ENCODE measurements at places on chromosomes 11 and 22. TPM values are rescaled to one million over a fixed set of nuclear protein-coding genes. Genes with fewer than 3 reads are reported as not detected.

SLC35F2 gene
- total RNA-seq: 5.4 TPM

CCDC89 gene
- 4.1 TPM for total RNA-seq

PYGM gene
- 0.36 TPM for total RNA-seq

SYCE3 gene
- not detected for total RNA-seq

CRYBB3 gene
- not detected for total RNA-seq

ROBO4 gene
- 0.59 TPM for total RNA-seq

ST14 gene
- total RNA-seq: under 0.01 TPM

LYVE1 gene
- total RNA-seq: not detected

CSNK1E gene
- 152 TPM for total RNA-seq

SLC25A45 gene
- total RNA-seq: 4.1 TPM

TMEM191C gene
- total RNA-seq: 0.59 TPM

YPEL1 gene
- 2.2 TPM for total RNA-seq

OR2AG1 gene
- not detected for total RNA-seq

- no peak for DNase-seq
- H3K27ac ChIP-seq: no peak overlapping the region
- H3K4me3 ChIP-seq: no peak overlapping the region
- no peaks in the 10 kb centered on the region for H3K36me3 ChIP-seq
- peaks cover 27% of the 10 kb centered on the region for H3K27me3 ChIP-seq
- no peaks in the 10 kb centered on the region for H3K4me1 ChIP-seq
These were observed 6.5 kb upstream of the KCNQ1OT1 start for GRCh38 chr11:2706321-2706720.

DNA sequence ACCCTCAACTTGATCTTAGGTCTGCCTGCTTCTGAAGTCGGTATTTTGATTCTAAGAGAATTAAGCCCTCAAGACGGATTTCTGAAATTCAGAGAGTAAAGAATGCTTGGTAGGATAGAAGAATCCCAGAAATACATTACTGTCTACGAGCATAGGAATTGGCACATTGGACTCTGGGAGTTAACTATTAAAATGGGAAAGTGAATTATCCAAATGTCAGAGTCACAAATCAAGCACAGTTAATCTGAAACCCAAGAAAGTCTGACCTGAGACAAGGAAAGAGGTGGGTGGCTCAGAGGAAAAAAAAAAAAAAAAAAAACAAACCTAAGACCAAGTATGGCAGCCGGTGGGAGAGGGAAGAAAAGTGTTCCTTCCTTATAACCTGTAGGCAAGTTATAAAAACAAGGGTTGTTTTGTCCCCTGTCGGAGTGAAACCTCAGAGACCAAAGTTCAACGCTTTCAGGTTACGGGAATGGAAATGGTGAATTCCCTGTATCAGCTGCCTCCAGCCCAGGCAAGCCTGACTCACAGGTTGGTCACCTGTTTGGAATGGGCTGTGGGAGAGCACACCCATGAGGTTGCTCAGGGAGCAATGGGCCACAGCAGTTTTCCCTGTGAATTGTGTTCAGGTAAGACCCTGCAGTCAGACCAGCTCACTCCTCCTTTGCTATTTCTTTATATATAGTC, 139.0 kb downstream of the ETS1 start:
- no peak overlapping the region for H3K27ac ChIP-seq
- DNase-seq: no peak
- no peaks in the 10 kb centered on the region for H3K27me3 ChIP-seq

GRCh38 chr22:44413211-44413610, 84.8 kb downstream of the RTL6 start:
- H3K4me3 ChIP-seq: no peak overlapping the region
- no peak overlapping the region for H3K27ac ChIP-seq
- peak; percentile 26 for DNase-seq
- peaks cover 32% of the 10 kb centered on the region for H3K27me3 ChIP-seq

GRCh38 chr22:20802452-20802851, 28.5 kb downstream of the SERPIND1 start:
- peaks cover 14% of the 10 kb centered on the region for H3K4me1 ChIP-seq
- no peak overlapping the region for H3K27ac ChIP-seq

DNA sequence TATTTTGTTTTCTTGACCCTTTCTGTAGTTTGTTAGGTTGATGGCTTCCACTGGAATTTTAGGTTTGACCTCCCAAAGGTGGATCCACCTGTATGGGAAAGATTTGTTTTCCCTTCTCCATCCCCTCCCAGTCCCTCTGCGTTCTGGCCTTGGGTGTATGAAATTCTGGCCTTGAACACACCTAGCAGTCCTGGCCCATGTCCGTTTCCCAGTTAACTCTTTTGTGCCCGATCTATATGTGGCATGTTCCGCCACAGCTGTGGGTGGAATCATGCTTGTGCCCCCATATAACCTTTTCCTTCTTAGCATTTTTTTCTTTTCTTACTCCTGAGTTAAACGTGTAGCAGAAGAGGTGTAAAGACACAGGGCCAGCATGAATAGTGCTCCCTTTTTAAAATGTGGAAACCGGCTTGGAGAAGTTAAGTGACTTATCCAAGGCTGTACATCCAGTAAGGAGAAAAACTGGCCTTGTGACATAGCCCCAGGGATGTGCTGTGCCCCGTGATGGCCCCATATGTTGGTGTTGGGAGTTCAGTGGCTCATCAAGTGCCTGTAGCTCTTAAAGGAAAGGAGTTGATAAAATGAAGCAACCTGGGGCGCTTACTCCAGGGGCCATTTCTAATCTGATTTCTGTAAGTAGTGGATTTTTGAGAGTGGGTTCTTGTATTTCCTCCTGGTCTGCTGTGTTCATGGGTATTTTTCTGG, 39.3 kb downstream of the ZNRF3 start:
- no peak overlapping the region for H3K27ac ChIP-seq
- no peak for DNase-seq
- no peaks in the 10 kb centered on the region for H3K4me1 ChIP-seq
- H3K36me3 ChIP-seq: no peaks in the 10 kb centered on the region
- no peak overlapping the region for H3K4me3 ChIP-seq

DNA sequence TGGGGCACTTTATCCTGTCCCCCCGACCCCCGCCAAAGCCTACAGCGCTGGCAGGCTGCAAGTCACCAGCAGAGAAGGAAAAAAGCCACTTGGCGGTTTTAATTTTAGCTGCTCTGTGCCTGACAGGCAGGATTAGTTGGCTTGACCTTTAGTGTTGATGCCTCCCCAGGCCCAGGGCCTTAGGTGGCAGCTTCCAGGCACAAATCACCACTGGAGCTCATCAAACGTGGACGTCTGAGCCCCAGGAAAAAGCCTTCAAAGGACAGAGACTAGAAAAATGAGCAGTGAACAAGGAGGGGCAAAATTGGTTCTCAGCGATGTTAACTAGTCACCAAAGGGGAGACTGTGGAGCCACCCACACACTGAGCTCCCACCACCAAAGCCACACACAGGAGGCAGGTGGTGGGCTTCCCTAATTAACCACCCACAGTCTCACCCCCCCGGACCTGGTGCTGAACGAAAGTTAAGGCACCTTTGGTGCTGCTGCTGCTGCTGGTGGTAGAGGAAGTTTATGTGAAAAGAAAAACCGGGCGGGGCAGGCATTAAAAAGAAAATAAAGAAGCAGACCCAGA, 4.4 kb upstream of the PYGM start:
- H3K4me1 ChIP-seq: peaks cover 23% of the 10 kb centered on the region
- H3K27ac ChIP-seq: no peak overlapping the region
- H3K36me3 ChIP-seq: peaks cover 58% of the 10 kb centered on the region
- no peak overlapping the region for H3K4me3 ChIP-seq
- DNase-seq: peak; percentile 48

GRCh38 chr22:34743110-34743751, 322.7 kb upstream of the ISX start:
- no peak overlapping the region for H3K27ac ChIP-seq
- H3K4me1 ChIP-seq: no peaks in the 10 kb centered on the region
- H3K4me3 ChIP-seq: no peak overlapping the region

GRCh38 chr11:86624366-86624765, 48.0 kb downstream of the ME3 start:
- H3K36me3 ChIP-seq: no peaks in the 10 kb centered on the region
- no peak overlapping the region for H3K27ac ChIP-seq
- DNase-seq: no peak
- H3K4me3 ChIP-seq: no peak overlapping the region
- peaks cover 62% of the 10 kb centered on the region for H3K4me1 ChIP-seq
- no peaks in the 10 kb centered on the region for H3K27me3 ChIP-seq

DNA sequence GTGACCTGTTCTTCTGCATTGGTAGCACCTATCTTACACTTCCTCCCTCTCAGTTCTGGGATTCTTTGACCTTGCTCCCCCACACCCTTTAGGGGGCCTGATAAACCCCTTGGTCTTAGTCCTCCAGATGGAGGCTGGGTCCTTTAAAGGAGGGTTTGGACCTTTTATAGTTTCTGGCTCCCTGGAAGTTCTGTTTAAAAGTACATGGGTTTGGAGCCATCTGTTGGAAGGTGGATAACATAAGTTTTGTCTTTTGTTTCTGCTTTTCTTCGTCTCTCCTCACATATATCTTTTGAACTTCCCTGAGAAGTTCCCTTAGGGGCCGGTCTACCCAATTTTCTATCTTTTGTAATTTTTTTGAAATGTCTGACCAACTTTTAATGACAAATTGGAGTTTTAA, 17.9 kb upstream of the HYLS1 start:
- H3K27ac ChIP-seq: no peak overlapping the region
- H3K4me3 ChIP-seq: no peak overlapping the region
- H3K27me3 ChIP-seq: no peaks in the 10 kb centered on the region

DNA sequence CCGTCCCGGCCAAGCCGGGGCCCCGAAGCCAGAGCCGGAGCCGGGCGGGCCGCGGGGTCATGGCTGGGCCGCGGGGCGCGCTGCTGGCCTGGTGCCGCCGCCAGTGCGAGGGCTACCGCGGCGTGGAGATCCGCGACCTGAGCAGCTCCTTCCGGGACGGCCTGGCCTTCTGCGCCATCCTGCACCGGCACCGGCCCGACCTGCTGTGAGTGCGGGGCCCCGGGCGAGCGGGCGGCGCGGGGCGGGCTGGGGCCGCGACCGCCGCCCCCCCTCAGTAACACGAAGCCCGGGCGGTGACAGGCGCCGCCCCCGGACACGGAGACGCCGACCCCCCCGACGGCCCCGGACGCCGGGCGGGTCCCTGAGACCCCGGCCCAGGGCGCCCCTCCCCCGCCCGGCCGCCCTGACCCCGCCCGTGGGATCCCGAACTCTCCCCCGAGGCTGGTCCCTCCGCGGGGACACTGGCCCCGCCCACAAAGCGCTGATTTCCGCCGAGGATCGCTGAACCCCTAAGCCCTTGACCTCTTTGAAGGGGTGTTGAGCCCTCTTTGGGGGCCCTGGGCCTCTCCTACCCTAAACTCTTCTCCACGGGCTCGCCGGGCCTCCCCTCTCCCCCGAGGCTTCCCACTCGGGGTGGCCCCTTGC, 389 bp downstream of the MICALL1 start:
- no peaks in the 10 kb centered on the region for H3K27me3 ChIP-seq
- peak overlapping the region; percentile 85 for H3K4me3 ChIP-seq
- peaks cover 33% of the 10 kb centered on the region for H3K4me1 ChIP-seq
- peak; percentile 80 for DNase-seq

- no peak overlapping the region for H3K27ac ChIP-seq
- H3K36me3 ChIP-seq: no peaks in the 10 kb centered on the region
- no peak overlapping the region for H3K4me3 ChIP-seq
- H3K27me3 ChIP-seq: no peaks in the 10 kb centered on the region
These were observed 5.5 kb upstream of the TECTA start for GRCh38 chr11:121095561-121095960.

GRCh38 chr11:46161201-46161600, 39.9 kb upstream of the PHF21A start:
- H3K36me3 ChIP-seq: no peaks in the 10 kb centered on the region
- H3K4me3 ChIP-seq: no peak overlapping the region
- H3K4me1 ChIP-seq: no peaks in the 10 kb centered on the region
- DNase-seq: no peak
- H3K27ac ChIP-seq: no peak overlapping the region

- no peak overlapping the region for H3K27ac ChIP-seq
- H3K27me3 ChIP-seq: no peaks in the 10 kb centered on the region
- H3K36me3 ChIP-seq: no peaks in the 10 kb centered on the region
- peak; percentile 76 for DNase-seq
These were observed 4.3 kb upstream of the BCR start for GRCh38 chr22:23175817-23176644.

DNA sequence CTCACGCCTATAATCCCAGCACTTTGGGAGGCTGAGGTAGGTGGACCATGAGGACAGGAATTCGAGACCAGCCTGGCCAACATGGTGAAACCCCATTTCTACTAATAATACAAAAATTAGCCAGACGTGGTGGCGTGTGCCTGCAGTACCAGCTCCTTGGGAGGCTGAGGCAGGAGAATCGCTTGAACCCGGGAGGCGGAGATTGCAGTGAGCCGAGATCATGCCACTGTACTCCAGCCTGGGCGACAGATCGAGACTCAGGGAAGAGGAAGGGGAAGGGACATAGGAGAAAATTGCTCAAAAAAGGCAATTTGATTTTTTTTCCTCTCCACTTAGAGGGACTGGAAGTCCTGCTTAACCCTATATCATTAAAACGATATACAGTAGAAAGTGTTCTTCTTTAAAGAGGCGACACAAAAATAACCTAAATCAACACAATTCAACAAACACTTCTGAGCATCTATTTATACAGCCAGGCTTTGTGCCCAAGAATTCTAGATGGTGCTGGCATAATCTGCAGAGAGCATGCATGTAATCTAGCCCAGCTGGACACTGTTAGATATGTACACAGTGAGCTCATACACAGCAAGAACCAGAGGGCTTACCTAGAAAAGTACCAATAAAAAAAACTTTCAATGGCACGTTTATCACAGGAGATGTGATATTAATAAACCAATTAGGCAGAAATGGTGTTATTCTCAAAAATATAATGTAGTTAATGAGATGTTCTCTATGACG, 20.9 kb upstream of the DENND5A start:
- no peak overlapping the region for H3K4me3 ChIP-seq
- no peak for DNase-seq
- H3K27ac ChIP-seq: no peak overlapping the region
- no peaks in the 10 kb centered on the region for H3K27me3 ChIP-seq
- no peaks in the 10 kb centered on the region for H3K4me1 ChIP-seq

GRCh38 chr11:68282141-68282860, 10.5 kb upstream of the C11orf24 start:
- DNase-seq: peak; percentile 45
- H3K4me3 ChIP-seq: no peak overlapping the region
- H3K27ac ChIP-seq: no peak overlapping the region
- no peaks in the 10 kb centered on the region for H3K36me3 ChIP-seq

DNA sequence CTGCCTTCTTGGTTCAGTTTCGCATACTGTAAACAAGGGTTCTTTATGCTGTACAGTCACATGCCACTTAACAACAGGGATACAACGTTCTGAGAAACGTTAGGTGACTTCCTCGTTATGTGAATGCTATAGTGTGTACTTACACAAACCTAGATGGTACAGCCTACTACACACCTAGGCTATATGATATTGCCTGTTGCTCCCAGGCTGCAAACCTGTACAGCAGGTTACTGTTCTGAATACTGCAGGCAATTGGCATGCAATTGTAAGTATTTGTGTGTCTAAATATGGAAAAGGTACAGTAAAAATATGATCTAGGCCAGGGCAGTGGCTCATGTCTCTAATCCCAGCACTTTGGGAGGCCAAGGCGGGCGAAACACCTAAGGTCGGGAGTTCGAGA, 85.7 kb upstream of the PRDM11 start:
- H3K27me3 ChIP-seq: peaks cover 10% of the 10 kb centered on the region
- no peak for DNase-seq
- H3K4me1 ChIP-seq: peaks cover 7% of the 10 kb centered on the region
- H3K4me3 ChIP-seq: no peak overlapping the region
- no peaks in the 10 kb centered on the region for H3K36me3 ChIP-seq
- H3K27ac ChIP-seq: no peak overlapping the region

GRCh38 chr22:19820880-19821522, 33.7 kb downstream of the GNB1L start:
- H3K27ac ChIP-seq: no peak overlapping the region
- H3K4me3 ChIP-seq: no peak overlapping the region

GRCh38 chr11:118938491-118939403, 13.0 kb upstream of the BCL9L start:
- H3K4me3 ChIP-seq: no peak overlapping the region
- DNase-seq: peak; percentile 90
- H3K27me3 ChIP-seq: peaks cover 4% of the 10 kb centered on the region

All from osteoblast (primary cell).